Endothelial cell (in vitro differentiated cells): ENCODE measurements at places on chromosomes 2 and 18. TPM values are rescaled to one million over a fixed set of nuclear protein-coding genes. Genes with fewer than 3 reads are reported as not detected.

ICOS gene
- total RNA-seq: not detected

SPATA3 gene
- not detected for total RNA-seq

C18orf32 gene
- 33.2 TPM for total RNA-seq

COL3A1 gene
- 0.31 TPM for total RNA-seq

ZNF521 gene
- total RNA-seq: 238 TPM

LIMS4 gene
- total RNA-seq: 10.1 TPM

PMAIP1 gene
- 3.2 TPM for total RNA-seq

PMS1 gene
- total RNA-seq: 36.0 TPM

BARD1 gene
- total RNA-seq: 22.0 TPM

EMILIN1 gene
- 2.1 TPM for total RNA-seq

NEB gene
- 0.64 TPM for total RNA-seq

FHL2 gene
- total RNA-seq: 18.5 TPM

LHCGR gene
- not detected for total RNA-seq

IL36B gene
- total RNA-seq: not detected

NBAS gene
- 52.8 TPM for total RNA-seq

ABCB11 gene
- 1.9 TPM for total RNA-seq

ABHD3 gene
- total RNA-seq: 13.8 TPM
